Activated naive CD4-positive, alpha-beta T cell treated with anti-CD3 and anti-CD28 coated beads for 36 hours (primary cell): ENCODE measurements at places on chromosomes 16 and 17.

GRCh38 chr17:4209611-4210010 lies 54.2 kb downstream of the ANKFY1 start:
- DNase-seq: no peak

DNA sequence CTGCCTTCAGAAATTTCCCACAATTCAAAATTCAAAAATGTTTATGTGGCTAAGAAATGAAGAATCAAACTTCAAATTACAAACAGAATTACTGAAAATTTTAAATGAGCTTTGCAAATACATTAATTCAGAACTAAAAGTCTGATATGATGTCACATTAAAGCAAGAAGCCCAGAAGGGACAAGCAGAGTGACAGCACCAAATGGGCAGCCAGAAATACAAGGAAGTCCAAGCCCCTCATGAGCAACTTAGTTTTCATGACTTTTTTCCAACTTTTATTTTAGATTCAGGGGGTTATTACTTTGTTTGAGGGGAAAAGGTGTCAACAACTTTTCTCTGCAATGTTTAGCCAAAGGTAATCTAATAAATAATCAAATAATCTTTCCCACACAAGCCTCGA lies 21.5 kb downstream of the UBE2G1 start:
- no peak for DNase-seq

- DNase-seq: peak; percentile 76
Measured at GRCh38 chr16:28974007-28974436, 556 bp upstream of the SPNS1 start.

DNA sequence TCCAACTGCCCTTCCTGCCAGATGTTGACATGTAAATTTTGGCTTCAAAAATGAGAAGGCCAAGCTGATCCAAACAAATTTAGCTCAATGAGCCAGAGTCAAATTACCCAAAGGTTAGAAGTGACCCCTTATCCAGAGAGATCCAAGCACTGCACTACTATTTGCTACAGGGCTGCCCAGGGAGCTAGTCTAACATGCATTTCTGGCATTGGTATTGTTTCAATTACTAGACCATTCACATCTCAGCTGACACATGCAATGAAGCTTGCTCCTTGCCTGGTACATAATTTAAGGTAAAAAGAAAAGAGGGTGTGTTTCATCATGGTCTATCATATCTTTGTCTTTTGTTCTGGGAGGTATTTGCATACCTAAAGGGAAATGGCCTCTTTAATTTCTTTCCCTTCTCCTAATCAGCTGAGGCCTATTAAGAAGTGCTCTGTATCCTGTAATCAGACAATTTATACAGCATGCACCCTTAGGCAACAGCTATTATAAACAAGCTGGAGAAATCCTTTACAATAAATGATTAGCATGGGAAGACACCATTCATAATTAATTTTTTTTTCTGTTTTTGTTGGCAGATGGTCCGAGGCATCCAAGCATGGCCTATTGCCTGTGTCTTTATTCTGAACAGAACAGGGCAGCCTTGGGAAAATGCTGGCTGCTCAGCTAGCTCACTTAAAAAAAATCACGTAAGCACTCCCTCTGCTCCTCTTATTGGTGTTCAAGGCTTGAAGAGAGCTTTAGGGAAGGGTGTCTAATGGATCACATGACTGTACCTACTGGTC lies 161.5 kb upstream of the SALL1 start:
- DNase-seq: no peak

GRCh38 chr16:51433599-51433998 lies 282.5 kb upstream of the SALL1 start:
- no peak for DNase-seq

DNA sequence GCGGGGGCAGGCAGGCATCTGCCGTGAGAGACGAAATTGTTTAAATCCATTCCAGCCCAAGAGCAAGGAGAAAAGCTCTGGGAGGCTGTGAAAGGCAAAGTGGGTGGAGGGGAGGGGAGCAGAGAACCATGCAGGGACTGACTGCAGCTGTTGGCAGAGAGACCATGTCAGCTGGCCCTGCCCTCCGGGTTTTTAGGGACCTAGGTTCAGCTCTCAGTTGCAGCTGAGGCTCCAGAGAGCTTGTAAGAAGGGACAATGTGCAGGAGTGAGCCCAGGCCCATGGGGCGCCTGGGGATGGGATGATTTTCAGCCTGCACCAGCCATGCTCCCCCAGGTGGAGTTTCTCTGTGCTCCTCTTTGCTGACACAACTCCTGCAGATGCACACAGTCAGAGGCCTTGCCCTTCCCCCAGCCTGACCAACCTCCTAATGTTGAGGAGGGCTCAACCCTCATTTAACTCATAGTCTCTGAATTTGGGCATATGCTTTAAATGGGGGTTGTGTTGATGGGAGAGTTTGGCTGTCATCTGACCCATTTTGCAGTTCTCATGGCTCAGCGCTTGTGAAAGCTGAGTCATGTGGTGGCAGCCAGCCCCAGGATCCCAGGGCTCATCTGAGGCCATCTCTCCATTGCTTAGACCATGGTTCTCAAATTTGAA lies 70.9 kb downstream of the PLXDC1 start:
- DNase-seq: no peak

GRCh38 chr17:59505610-59506276 lies 59.7 kb upstream of the DHX40 start:
- no peak for DNase-seq

- DNase-seq: no peak
Measured at GRCh38 chr17:48553826-48554225, 8.9 kb upstream of the HOXB2 start.

- no peak for DNase-seq
Measured at GRCh38 chr17:14581186-14581830, 280.4 kb downstream of the HS3ST3B1 start.

GRCh38 chr17:6574687-6575595 lies 18.6 kb upstream of the PITPNM3 start:
- peak; percentile 63 for DNase-seq

GRCh38 chr17:67253384-67253783 lies 8.4 kb upstream of the HELZ start:
- no peak for DNase-seq

- DNase-seq: no peak
Measured at GRCh38 chr17:73288534-73289302, 23.1 kb downstream of the CDC42EP4 start.

- no peak for DNase-seq
Measured at GRCh38 chr16:30398661-30399434, 3.6 kb downstream of the ZNF48 start.

DNA sequence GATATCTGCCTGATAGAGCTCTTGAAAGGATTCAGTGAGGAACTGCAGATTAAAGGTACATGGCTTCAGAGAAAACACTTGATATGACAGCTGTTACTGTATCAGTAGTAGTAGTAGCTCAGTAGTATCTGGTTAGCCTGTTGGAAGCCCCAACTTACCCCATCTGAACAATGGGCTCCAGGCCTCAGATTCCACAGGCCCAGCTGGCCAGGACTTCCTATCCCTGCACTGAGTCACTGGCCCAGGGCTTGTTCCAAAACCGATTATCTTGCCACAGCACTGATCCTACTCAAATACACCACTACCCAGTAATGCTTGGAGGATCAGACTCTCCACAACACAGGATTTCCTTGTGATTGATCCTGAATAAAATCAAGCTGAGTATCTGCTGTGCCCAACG lies 32.6 kb downstream of the DCUN1D3 start:
- no peak for DNase-seq

DNA sequence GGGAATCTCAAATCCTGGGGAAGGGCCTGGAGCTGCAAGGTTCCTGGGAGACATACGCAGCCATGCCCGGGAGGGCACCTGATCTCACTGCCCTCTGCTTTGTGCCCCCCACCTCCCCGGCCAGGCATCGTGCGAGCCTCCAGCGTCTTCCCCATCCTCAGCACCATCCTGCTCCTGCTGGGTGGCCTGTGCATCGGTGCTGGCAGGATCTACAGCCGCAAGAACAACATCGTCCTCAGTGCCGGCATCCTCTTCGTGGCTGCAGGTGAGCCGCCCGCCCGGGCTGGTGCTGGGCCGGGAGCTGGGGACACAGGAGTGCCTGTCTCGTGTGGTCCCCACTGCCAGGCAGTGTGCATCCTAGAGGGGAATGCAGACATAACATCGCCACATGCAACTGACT lies 19.6 kb upstream of the CACNG1 start:
- no peak for DNase-seq
